Amygdala (tissue), 56 donors: ENCODE measurements at places on chromosomes 3 and 15.

- no peak for DNase-seq
Measured at GRCh38 chr3:158508481-158508880, 62.5 kb upstream of the MLF1 start.

DNA sequence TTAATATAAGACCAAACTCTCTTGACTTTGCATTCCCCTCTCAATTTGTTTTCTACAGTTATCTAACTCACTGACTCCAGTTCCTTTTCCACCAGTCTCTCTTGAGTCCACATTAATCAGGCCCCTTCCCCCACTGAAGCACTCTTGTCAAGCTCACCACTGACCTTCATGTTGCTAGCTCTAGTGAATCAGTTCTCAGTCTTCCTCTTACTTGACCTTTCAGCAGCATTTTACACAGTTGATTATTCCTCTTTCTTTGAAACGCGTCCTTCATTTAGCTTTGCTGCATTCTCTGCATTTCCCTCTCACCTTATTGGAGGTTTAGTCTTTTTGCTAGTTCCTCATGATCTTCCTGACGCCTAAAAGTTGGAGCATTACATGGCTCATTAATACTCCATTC, 8.3 kb downstream of the PPP2R3A start:
- DNase-seq = no peak

DNA sequence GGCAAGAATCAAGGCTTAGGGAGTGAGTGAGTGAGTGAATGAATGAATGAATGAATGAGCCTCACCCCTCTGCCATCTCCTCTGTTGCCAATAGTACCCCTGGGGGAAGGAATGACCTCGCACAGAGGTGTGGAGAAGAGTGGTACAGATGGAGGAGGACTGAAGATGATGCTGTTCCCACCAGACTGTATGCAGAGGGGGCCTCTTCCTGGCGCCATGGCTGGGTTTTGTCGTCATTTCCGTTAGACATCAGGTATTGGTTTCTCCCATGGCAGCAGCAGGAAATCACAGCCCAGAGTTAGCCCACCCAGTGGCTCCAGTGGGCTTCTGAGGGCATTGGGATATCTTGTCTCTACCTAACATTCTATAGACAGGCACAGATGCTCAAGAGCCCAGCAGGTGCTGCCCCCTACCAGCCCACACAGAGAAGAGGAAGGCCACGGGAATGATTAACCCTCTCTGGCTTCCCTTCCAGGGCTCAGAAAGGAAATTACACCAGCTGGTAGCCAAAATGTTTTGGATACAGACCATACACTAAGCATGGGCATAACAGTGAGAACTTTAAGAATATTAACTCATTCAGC, 109.8 kb upstream of the SLC6A11 start:
- DNase-seq = no peak

DNA sequence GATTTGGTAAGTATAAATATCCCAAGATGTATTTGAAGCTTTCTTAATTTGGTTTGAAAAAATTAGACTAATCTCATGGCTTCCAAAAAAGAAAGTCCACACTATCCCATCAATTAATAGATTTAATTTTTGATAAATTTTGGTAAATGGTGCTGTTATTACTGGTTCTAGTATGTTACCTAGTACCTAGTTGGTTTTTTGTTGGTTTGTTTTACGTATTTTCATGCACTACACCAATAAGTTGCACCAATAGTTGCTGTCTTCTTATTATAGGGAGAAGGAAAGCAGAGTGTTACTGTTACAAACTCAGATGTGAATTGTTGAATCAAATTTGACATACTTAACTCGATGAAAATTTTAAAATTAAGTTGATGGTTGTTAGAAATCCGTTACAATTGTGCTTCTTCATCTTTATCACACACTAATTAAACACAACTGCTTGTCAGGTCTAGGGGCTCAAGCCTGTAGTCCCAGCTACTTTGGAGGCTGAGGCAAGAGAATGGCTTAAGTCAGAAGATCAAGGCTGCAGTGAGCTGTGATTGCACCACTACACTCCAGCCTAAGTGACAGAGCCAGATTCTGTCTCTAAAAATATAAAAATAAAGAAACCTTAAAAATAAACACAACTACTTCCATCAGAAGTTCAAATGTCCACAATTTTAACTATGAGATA, 23.1 kb upstream of the MBNL1 start:
- DNase-seq = no peak

GRCh38 chr3:73839032-73839431, 214.3 kb upstream of the PDZRN3 start:
- DNase-seq = no peak

GRCh38 chr3:151398895-151399294, 14.3 kb upstream of the P2RY12 start:
- DNase-seq = no peak

GRCh38 chr3:30720586-30721313, 114.3 kb downstream of the TGFBR2 start:
- no peak for DNase-seq

GRCh38 chr3:420584-420983, 224.0 kb downstream of the CHL1 start:
- DNase-seq = no peak

- DNase-seq = no peak
Measured at GRCh38 chr15:26066896-26067295, 203.8 kb upstream of the ATP10A start.

GRCh38 chr3:194028434-194029004, 107.4 kb upstream of the HES1 start:
- DNase-seq = no peak

- no peak for DNase-seq
Measured at GRCh38 chr3:42101048-42101447, 9.9 kb downstream of the TRAK1 start.

- no peak for DNase-seq
Measured at GRCh38 chr3:128167973-128168674, 14.8 kb downstream of the EEFSEC start.

DNA sequence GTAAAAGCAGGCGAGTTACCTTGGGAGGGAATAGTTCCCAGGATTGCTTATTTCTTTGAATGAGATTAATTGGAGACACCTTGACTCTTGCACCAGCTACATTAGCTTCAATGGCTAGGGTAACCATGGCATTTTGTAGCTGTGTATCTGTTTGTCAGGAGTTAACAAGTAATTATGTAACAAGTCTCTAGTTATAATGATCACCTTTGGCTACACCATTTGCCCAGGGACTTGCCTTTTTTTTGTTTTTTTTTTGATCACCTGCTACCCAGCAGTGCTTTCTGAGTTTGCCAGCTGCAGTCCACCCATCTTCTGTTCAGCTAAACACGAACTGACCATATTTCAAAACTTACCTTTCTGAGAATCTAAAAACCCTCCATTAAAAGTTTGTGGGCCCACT, 2.2 kb downstream of the MED12L start:
- no peak for DNase-seq

DNA sequence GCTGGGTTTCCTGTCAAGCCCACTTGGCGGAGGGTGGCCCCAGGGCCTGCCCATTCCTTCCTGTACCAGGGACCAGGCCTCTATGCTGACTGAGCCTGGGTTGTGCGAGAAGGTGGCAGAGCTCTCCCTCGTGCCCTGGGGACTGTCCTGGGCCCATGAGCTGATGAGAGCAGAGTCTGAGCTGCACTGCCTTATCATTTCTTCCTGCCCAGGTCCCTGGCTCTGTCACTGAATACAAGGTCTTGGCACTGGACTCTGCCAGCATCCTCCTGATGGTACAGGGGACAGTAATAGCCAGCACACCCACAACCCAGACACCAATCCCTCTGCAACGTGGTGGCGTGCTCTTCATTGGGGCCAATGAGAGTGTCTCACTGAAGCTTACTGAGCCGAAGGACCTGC, 7.5 kb downstream of the MPI start:
- DNase-seq = no peak

DNA sequence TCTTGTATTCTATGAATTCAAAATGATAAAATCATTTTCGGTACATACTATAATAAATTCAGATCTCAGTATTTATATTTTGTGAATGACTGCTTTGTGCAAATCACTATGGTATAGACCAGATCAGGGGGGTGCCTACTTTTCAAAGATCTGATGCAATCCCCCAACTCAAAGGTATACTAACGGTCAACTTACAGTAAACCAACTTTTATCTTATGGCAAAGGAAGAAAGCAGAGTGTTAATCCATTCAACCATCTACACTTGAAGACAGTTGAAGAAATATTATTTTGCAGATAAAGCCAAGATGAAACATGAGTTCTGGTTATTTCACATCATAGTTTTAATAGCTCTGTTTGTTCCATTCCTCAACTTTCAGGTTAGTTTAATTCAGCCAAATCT, 197.1 kb downstream of the MEX3B start:
- DNase-seq = no peak

DNA sequence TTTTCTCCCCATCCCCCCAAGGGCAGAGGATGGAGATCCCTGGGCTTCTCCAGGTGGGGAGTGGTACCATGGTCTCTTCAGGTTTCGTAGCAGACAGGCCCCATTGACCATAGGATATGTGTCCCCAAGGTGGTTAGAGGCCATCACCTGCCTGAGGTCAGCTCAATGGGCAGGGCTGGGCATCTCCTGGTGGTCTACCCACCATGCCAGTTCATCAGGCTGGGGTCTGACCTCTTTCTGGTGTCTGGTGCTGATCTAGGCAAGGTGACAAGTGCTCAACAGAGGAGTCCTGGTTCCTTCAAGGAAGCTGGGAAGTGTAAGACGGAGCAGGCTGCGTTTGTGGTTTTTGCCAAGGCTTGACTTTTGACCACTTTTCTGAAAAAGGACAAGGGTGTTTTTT, 71.4 kb downstream of the SMAD3 start:
- no peak for DNase-seq

GRCh38 chr3:11825301-11825700, 21.4 kb downstream of the TAMM41 start:
- DNase-seq = no peak

DNA sequence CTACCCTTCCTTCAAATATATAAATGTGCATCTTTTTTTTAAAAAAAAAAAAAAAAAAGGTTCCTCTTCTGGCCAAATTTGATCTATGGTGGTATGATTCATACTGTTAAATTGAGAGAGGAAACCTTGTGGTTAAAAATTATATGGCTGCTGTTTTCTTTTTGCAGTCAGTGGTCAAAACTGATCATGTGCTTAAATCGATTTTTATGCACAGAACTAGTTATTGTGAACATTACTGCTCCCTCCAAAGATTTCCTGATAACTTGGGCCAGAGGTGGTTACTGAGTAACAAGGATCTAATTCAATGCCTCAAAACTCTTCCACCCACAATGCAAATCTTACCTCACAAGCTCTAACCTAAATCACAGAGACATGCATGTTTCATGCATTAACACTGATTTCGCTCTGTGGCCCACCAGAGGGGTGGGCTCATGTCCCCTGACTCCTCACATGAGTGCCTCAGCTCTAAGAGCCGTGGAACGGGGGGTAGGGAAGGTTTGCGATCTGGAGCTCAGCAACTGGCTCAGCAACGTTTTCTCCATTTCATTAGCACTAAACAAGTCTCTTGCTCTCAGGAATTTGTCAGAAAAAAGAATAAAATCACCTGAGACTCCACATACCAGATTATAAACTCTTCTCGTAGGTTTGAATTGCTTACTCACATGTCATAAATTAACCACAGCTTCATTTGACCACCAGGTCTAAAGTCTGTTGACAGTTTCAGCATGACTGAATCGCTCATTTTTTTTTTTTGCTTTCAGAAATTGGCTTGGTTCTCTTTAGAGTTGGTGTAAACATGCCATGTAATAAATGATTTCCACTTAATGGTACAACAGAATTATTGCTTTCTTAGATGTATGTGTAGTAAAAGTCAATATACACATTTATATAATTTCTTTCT, 280.4 kb downstream of the CD47 start:
- no peak for DNase-seq

- no peak for DNase-seq
Measured at GRCh38 chr15:91482799-91483198, 370.7 kb upstream of the SLCO3A1 start.

- no peak for DNase-seq
Measured at GRCh38 chr15:40906091-40906990, 12.1 kb downstream of the VPS18 start.

GRCh38 chr3:144557515-144557914, 585.9 kb downstream of the DIPK2A start:
- no peak for DNase-seq

- DNase-seq = no peak
Measured at GRCh38 chr3:61780016-61780415, 218.6 kb downstream of the PTPRG start.

DNA sequence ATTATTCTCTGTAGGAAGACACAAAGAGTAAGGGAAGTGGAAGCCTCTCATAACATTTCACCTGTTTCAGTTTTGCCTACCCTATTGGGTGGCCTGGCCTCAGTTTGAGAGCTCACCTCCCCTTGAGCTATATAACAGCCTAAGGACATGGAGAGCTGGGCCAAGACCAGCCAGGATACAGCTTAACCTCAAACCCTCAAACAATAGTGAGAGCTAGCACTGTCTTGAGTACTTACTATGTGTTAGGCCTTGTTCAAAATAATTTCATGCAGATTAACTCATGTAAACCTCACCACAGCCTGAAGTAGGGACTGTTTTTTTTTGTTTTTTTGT, 15.0 kb upstream of the TBL1XR1 start:
- DNase-seq = no peak

DNA sequence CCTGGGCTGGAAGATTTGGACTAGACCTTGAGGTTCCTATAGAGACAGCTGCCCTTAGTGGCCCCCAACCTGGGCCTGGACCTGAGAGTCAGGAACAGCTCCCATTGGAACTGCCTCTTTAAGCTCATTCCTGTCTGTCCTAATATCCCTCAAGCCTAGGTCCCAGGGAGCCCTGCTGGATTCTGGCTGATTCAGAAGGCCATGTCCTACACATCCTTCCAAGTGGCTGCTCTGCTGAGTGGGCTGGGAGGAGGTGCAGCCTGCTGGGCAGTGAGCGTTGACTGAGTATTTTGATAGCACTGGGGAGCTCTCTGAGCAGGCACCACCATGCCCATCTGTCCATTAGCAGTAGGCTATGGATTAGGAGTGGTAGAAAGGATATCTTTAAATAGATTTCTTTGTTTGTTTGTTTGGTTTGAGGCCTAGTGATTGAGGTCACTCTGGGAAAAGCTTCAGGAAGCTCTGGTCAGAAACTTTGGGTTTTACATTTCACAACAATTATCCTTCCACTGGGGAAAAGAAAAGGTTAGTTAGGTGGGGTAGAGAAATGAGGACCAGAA, 54.6 kb upstream of the ATOSA start:
- no peak for DNase-seq

GRCh38 chr3:179958143-179958542, 78.6 kb downstream of the PEX5L start:
- no peak for DNase-seq

DNA sequence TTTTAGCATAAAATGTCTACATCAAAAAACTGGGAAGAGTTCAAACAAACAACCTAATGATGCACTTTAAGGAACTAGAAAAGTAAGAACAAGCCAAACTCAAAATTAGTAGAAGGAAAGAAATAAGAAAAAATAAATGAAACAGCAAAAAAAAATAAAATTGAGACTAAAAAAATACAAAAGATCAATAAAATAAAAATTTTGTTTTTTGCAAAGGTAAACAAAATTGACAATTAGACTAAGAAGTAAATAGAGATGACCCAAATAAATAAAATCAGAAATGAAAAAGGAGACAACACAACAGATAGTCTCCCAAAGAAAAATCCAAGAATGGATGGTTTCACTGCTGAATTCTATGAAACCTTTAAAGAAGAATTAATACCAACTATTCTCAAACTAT, 89.6 kb upstream of the MME start:
- no peak for DNase-seq

GRCh38 chr3:33063651-33064051, 33.3 kb downstream of the GLB1 start:
- no peak for DNase-seq
